NCI-H69 (cell line): ENCODE measurements at places on chromosomes 5 and 9.

- DNase-seq = peak; percentile 44
These were observed 55.5 kb downstream of the TMOD1 start for GRCh38 chr9:97556721-97557605.

DNA sequence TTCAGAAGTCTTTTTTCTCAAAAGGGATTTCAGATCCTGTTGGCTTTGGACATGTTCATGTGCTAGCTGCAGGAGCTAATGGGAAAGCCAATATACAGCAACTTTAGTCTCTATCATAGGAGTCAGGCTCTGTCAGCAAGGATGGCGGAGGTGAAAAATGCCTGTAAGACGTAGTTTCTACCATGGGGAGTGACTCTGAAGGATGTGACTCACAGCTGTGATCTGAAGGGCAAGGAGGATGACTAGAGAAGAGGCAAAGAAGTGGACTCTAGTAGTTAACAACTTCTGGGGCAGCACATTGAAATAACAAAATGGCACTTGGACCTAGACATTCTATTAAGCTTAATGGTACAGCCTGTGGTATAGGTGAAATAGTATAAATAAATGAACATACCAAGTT lies 3.1 kb upstream of the NDUFS4 start:
- DNase-seq = no peak

- DNase-seq = peak; percentile 96
These were observed 11.3 kb upstream of the LOX start for GRCh38 chr5:122089096-122090013.

DNA sequence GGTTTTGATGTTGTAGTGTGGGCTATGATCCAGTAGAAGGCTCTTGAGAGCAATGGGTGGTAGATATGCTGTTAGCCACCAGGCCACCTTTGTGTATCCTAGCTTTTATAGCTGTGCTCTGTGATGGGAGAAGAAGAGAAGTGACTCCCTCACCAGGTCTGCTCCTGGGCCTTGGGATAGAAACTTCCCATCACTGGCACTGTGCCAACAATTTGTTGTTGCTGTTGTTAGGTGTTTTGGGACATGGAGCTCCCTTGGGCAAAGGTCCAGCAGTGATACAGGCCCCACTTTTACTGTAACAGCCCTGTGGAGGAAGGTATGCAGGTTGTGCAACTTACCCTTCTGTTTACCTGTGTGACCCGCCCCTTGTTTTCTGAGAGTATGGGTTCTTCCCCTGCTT lies 570.9 kb upstream of the GRIN3A start:
- DNase-seq = no peak

GRCh38 chr5:151234476-151235238 lies 10.8 kb upstream of the CCDC69 start:
- DNase-seq = no peak

- no peak for DNase-seq
These were observed 336.5 kb downstream of the EBF1 start for GRCh38 chr5:158763217-158763616.

GRCh38 chr5:177432143-177432838 lies 5.8 kb downstream of the GRK6 start:
- no peak for DNase-seq

GRCh38 chr9:127309715-127310114 lies 45.1 kb downstream of the GARNL3 start:
- DNase-seq = no peak

- DNase-seq = peak; percentile 18
These were observed 58.7 kb upstream of the CTSL start for GRCh38 chr9:87667164-87667738.

DNA sequence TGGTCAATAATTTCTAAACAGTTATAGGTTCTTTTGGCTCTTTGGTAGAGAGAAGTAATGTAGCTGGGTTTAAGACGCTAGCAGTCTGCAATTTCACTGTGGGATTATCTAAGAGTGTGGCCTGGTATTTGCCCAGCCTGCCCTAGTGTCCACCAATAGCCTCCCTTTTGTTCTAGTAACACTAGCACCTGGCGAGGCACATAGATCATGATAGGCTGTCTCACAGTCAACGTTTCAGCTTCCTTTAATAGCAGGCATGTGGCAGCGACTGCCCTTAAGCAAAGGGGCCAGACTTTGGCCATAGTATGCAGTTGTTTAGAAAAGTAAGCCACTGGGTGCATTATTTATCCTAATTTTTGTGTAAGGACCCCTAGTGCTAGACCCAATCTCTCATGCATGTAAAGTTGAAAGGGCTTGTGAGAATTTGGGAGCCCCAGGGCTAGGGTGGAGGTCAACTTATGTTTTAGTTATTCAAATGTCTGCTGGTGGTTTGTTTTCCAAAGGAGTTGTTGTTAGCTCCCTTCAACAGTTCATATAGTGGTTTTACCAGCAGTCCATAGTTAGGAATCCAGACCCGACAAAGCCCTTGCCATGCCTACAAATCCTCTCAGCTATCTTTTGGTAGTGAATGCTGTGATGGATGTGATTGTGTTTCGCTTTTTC lies 274.3 kb downstream of the HTR1A start:
- peak; percentile 24 for DNase-seq

- no peak for DNase-seq
These were observed 88.3 kb downstream of the ANKRD33B start for GRCh38 chr5:10652151-10652550.

DNA sequence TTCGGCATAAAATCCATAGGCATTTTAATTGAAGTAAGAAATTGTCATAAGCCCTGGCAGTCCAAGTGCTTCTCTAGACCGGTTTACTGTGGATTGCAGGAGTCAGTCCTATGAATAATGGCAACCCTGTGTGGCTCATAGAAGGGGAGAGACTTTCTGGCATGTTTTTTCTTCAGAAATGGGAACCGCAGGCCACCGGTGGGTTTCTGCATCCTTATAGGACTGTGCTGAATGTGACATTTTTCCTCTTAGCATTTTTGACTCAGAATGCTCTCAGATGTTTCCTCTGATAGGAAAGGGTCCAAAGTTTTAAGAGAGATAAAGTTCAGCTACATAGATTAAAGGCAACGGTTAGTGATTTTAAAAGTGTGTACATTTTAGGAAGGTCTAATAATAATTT lies 6.3 kb downstream of the DAPK1 start:
- no peak for DNase-seq

DNA sequence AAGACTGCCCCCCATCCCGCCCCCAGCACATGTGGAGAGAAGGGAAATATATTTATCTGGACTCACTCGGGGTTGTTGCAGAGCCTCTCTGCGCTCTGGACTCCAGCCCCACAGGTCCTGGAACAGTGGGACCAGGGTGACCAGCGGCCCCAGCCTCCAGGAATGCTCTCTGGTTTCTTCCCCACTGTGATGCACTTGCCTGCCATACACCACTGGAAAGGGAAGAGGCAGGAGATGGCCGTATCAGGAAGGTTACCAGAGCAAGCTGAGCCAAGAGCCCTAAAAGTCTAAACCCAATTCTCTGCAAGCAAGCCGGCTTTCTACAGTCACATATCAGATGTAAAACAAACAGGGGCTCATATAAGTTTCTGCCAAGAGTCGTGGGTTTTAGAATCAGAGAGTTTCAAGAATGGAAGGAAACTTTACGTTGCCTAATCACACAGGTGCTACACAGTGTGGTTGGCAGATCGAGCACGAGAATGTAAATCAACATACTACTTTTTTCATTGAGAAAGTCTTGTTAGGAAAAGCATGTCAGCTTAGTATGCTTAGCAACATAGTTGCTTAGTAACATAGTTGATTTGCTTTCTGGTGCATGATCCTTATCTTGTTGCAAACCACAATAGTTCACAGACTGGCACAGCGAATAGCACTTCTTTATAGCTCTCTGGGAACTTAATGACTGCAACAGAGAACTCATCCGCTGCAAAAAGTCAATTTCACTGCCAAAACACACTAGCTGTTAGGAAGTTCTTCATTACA lies 201.2 kb downstream of the TARS1 start:
- DNase-seq = no peak

GRCh38 chr5:68484307-68485068 lies 268.9 kb downstream of the PIK3R1 start:
- peak; percentile 72 for DNase-seq

DNA sequence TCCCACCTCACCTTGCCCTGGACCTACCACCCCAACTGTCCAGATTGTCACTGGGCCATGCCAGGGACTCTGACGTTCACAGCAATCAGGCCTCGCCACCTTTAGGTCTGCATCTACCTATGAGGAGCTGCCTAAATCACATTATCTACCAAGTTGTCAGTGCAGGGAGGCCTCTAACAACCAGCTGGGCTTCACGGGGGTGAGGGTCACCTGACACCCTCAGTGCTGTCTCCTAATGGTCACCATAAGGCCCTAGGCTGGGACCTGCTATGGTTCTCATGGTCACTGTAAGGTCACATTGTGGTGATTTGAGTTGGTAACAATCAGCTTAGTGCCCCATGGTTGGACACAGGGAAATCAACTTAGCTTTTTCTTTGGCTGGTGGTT lies 119.2 kb upstream of the CXCL14 start:
- no peak for DNase-seq

DNA sequence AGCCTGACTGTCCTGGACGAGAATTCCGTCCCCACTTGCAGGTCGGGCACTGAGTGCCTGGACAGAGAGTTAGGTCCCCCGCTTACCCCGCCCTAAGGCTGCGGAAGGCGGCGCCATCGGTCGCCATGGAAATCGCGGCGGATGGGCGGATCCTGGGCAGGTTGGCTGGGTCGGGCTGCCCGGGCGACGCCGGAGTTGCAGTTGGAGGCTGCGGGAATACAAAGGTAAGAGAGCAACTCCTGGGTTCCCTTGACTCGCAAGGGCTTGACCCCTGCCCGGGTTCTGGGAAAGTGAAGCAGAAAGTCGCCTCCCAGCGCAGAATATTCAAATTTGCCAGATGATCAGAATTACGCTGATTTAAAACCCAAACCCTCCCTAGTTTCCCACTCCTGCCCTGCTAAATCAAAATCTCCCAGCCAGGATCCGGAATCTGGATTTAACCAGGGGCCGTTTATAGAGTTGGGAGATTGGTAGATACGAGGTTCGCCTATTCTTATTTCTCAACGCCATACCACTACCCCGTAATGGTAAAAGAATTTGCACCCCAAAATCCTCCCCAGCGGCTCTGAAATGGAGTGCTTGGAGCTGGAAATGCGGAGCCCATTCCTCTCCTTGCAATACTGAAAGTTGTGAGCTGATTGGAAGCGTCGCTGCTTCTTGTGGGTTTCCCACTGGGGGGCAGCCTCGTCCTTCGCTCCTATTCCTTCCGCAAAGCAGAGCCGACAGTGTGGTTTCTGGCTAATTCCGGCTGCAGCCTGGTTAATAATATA lies 156.4 kb upstream of the RASEF start:
- DNase-seq = peak; percentile 96

- no peak for DNase-seq
These were observed 4.2 kb downstream of the SERINC5 start for GRCh38 chr5:80251636-80252035.

GRCh38 chr5:36507332-36507952 lies 99.0 kb upstream of the SLC1A3 start:
- DNase-seq = peak; percentile 69

DNA sequence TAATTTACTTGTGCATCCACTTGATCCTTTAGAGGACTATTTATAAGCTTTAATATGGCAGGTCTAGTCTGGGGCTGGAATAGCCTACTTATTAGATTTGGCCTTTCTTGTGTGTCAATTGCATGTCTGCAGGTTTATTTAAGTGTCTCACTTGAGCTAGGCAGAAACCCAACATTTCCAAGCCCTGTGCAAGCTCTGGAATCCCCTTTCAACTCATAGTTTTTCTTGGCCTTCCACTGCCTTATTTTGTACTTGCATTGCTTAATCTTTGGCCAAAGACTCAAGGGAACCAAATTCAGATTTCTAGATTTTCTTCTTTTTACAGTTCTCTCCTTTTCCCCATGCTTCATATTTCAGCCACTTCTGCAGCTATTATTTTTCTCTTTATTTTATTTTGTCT lies 102.4 kb upstream of the RFX3 start:
- no peak for DNase-seq

GRCh38 chr5:10712574-10713366 lies 48.3 kb downstream of the DAP start:
- no peak for DNase-seq

GRCh38 chr5:67253911-67254310 lies 57.3 kb upstream of the CD180 start:
- DNase-seq = no peak

DNA sequence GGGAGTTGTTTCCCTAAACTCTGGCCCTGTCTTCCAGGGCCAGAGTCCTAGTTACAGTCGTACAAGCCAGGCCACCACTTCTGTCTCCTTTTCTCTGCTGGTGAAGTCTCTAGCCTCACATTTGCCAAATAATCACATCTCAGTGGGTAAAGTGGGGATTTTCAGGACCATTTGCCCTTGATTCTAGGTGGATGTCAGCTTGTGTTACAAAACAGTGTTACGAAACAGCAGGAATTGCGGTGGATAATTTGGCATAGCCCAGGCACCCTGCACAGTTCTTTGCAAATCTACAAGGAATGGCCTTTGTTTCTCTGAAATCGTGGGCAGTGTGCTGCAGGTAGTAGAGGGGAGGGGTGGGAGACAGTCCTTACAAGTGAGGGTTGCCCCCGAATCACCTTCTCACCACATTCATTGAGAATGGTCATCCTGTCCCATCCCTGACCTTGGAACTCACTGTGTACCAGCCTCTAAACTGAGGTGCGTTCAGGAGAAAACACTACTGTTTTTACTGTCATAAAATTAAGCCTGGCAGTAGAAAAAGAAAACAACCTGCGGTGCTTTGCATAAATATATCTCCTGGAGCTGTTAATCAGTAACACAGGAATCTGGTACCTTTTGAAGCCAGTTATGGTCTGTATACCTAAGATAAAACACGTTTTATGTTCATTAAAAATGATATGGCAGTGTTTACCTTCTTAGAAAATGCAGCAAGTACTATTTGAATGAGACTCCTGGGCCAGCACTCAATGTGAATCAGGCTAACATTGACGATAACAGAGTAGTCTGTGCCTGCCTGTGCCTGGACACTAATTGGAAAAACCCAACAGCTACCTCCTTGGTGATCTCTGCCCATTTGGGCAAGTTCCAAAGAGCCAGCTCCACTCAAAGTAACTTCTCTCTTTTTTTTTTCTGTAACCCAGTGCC lies 44.3 kb downstream of the CYSTM1 start:
- no peak for DNase-seq

DNA sequence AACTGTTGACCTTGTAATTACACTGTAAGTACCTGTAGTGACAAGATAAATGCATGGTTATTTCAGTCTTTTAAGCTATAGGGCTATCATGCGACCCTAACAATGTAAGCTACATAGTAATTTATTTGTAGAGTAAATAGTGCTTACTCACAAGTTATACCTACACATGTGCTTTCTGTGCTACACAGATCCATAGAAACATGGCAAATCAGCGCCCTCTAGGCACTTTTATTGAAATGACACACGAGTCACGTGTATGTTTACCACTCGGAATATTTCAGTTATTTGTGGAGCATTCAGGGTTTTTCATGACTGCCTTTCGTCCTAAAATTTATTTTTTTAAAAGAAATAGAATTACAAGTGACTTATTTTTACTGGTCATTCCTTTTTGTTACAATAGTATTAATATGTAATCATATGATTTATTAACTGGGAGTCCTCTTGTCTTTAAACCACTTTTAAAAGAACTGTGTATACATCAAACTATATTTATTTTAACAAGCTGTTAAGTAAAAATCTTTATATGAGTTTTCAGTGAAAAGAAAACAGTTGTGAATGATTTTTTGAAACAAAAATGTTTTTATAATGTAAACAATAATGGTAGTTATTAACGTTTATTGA lies 1242.3 kb upstream of the WWC1 start:
- peak; percentile 97 for DNase-seq

- no peak for DNase-seq
These were observed 144.7 kb downstream of the CFAP90 start for GRCh38 chr5:7706256-7706655.
